Activated CD4-positive, alpha-beta T cell treated with anti-CD3 and anti-CD28 coated beads, Interleukin-2, amount 10 ng/mL, durations not matched to agents 7 days and 5 days (primary cell): ENCODE measurements at places on chromosomes 6 and 20. TPM values are rescaled to one million over a fixed set of nuclear protein-coding genes. Genes with fewer than 3 reads are reported as not detected.

ZNF76 gene
- 41.1 TPM for total RNA-seq

EFCAB8 gene
- 1.2 TPM for total RNA-seq

WFDC10B gene
- not detected for total RNA-seq

FBXO5 gene
- total RNA-seq = 91.1 TPM

TJAP1 gene
- total RNA-seq = 41.8 TPM

ZNF217 gene
- total RNA-seq = 97.5 TPM

EBF4 gene
- total RNA-seq = 0.27 TPM

B3GALT4 gene
- 21.5 TPM for total RNA-seq

RHAG gene
- total RNA-seq = not detected
